ENCODE measurements at places on chromosomes 2 and 18.

DNA sequence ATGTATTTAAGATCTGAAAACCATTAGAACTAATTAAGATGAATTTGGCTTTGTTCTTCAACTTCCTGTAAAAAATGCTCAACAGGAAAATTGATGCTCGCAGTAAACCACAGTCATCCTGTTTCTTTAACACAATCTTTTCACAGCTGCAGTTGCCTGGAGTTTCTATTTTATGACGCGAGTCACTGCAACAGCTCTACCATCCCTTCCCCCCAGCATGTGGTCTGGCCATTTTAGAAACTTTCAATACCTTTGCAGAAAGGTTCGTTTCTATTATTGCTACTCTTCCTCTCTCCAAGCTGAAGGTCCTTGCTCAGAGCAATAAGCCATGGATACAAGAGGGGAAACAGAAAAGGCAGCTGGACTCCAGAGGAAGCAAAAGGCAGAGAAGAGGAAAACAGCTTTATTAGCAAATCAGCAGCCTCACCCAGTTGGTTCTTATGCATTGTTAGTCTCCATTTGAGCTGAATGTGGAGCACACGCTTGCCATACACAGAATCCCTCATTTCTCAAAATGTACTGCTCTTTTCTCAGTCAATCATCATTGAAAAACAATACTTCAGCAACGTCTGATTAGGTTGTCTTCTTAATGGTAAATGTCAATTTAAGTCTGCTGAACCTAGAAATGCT is 3.9 kb downstream of the WIPF1 start:
- peak; percentile 21 for DNase-seq

- no peak for DNase-seq
Observed at GRCh38 chr18:3916082-3916481, 466.1 kb downstream of the TGIF1 start.

DNA sequence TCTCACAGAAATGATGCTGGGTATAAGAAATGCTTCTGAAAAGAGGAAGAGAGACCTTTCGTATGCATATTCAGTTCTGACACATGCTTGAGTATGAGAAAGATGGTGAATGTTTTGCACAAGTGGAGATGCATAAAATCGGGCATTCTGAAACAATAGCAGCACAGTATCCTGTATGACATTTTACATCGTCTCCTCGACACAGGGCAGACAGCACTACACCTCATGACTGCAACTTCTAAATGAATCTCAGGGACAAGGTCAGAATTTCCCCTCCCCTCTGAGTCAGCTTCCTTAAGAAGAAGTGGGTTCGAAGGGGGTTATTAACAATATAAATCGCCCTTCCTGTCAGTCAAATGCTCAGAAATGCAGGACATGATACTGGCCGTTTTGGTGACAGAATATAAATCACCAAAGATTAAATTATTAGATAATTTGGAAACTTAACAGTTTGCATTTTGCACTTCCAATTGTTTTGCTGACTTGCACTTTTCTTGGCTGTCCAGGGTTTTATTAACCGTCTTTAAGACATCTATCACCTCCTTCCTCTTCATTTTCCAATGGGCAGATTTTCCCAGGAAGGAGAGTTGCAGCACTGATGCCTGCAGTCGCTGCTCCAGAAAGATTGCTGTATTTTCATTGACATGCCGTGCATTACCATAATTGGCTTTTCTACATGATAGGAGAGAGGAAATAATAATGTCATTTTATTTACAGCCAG is 57.2 kb downstream of the TSHZ1 start:
- DNase-seq: no peak

DNA sequence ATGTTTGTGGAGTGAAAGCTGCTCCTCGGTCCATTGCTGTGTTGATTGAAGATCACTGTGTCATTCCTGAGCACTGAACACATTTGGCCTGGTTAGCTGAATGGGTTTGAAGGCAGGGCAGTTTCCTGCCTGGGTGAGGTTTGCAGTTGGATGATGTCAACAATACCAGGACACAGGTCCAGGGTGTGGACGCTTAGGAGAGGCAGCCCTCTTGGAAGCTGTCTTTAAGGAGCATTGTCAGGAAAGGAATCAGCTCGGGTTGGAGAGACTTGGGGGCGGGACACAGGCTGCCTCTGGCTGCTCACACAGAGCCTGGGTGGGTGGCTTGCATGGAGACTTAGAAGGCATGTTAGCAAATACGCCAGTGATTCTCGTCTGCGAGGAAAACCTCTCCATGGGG is 237.7 kb downstream of the SEPTIN10 start:
- DNase-seq: no peak

DNA sequence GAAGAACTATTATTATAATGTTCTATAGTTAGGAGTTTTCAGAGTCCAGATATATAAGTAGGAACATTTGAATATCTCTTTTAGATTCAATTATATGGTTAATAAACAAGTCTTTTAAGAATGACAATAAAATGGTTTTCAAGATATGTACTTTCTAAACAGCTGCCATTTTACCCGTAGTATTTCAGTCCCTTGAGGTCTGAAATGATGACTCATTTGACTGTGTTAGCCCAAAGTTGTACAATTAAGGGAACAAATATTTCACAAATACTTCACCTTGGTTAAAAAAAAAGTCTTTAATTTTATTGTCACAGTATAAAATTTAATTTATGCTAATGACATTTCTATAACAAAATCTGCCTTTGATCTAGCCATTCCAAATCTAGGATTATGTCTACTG is 91.6 kb upstream of the TANK start:
- no peak for DNase-seq

- DNase-seq: no peak
Observed at GRCh38 chr2:62219407-62220159, 23.7 kb downstream of the B3GNT2 start.

- no peak for DNase-seq
Observed at GRCh38 chr2:112831513-112831845, 5.1 kb downstream of the IL1B start.

DNA sequence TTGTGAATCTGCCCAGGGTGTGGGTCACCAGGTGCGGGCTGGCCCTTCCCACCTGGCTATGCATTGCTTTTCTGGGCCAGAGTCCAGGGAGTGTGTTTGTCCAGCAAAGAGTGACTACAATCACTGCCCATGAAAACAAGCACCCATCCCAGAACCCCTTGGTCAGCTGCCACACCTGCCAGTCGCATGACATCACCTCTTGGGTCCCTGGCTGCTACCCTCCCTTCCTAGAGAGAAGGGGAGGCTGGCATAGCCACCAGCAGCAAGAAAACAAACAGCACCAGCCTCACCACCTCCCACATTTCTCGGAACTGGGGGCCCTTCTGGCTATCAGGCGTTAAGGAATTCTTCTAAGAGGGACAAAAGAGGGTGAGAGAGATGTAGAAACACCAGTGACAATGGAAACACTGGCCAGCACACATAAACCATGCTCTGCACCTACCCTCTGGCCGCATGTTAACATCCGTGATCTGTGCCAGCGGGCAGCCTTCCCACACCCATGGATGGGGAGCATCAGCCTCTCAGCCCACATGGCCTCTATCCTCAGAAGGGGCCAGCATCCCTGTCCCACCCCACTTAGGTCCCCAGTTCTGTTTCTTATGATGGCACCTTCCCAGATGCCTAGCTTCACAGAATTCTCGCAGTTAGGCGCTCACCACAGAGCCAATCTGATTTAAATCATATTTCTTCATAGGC is 109.7 kb upstream of the GLI2 start:
- no peak for DNase-seq

DNA sequence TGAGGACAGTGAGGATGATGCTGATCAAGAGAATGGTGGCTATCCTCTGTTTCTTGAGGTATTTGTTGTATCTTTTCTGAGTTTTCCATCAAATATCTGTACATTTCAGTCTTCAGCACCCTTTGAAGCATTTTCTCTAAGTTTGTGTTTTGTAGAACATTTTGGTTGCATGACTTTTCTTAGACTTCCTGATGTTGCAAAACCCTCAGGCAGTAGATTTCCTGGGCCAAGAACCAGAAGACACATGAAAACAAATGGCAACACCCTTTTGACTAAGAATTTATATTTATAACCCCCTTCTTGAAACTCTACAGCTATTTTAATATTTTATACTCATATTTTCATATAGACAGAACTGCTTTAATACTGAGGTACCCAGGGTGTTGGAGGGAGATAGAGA is 16.2 kb downstream of the HNMT start:
- no peak for DNase-seq

DNA sequence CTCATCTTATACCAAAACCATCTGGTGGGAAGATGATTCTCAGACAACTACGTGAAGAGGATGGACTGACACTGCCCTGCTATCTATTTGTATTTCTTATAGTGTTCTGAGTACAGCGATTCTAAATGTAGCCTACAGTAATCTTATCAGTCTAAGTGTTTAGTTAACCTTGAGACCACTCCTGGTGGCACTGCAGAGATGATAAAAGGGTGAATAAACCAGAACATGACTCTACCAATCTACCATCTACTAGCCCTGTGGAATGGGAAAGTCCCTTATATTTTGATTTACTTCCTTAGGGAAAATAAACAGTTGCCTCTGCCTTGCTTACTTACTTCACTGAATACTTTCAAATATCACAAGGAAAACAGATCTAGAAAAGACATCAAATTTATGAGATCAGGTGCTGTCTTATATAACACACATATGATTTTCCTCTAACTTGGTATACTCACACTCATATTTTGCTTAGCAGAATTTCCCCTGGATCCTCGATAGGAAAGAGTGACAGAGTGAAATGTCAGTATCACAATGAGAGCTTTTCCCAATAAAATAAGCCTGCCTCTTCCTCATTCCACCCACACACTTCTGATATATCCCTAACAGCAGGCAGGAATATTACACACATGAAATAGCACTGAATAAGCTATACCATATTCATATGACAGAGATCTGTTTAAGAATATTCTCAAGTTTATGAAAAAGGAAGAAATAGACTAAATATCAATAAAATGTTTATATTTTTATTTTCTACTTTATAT is 58.6 kb upstream of the MTIF2 start:
- no peak for DNase-seq

GRCh38 chr2:43217228-43218154 is 8.9 kb downstream of the ZFP36L2 start:
- no peak for DNase-seq

GRCh38 chr2:126761981-126762878 is 106.3 kb downstream of the GYPC start:
- DNase-seq: no peak

GRCh38 chr18:63138436-63139340 is 180.9 kb downstream of the BCL2 start:
- no peak for DNase-seq

- no peak for DNase-seq
Observed at GRCh38 chr2:29139152-29139551, 23.9 kb downstream of the CLIP4 start.

- no peak for DNase-seq
Observed at GRCh38 chr18:48941672-48942071, 9.1 kb downstream of the SMAD7 start.

- no peak for DNase-seq
Observed at GRCh38 chr2:111938392-111938791, 40.0 kb downstream of the MERTK start.

DNA sequence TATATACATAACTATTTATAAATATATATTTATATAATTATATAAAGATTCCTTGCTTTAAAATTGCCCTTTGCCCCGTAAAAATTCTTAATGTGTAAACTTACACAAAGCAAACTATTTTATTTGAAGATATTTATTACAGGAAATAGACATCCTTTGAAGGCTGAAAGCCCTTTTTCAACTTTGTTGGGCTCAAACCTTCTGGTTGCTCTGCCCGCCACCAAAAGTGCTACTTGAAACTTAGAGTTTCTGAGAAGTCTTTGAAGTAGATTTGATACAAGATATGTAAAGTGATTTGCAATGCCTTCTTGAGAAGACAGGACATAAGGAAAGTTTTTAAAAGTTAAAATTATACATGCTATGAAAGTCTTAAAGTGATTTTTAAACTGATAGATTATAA is 36.6 kb upstream of the METAP1D start:
- DNase-seq: no peak

DNA sequence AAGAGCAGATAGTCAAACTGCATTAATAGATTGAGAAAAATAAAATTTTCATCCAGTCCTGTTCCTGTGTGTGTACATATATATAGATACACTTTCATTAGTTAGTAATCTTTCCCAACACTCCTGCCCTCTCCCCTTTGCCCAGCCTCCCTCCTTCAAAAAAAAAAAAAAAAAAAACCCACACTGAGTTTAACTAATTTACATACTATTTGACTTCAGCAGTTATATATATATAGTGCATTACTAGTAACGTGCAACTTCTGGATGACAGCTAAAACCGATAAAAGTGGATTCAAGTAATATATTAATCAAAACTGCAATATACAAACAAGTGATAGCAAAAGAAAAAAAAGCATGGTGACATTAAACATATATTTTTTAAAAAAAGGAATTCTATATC is 1.4 kb downstream of the FIGN start:
- no peak for DNase-seq

- no peak for DNase-seq
Observed at GRCh38 chr2:128276878-128277675, 41.6 kb downstream of the HS6ST1 start.

- DNase-seq: no peak
Observed at GRCh38 chr2:106062627-106063026, 131.5 kb downstream of the UXS1 start.

- no peak for DNase-seq
Observed at GRCh38 chr2:71666094-71666474, 212.7 kb downstream of the DYSF start.

GRCh38 chr2:94875064-94875819 is 4.0 kb downstream of the TEKT4 start:
- DNase-seq: no peak

- no peak for DNase-seq
Observed at GRCh38 chr18:42882122-42882521, 233.4 kb downstream of the RIT2 start.

GRCh38 chr2:211503856-211504255 is 947.5 kb downstream of the CPS1 start:
- DNase-seq: no peak

GRCh38 chr2:171524018-171524401 is 1.7 kb downstream of the CYBRD1 start:
- DNase-seq: no peak

- no peak for DNase-seq
Observed at GRCh38 chr2:101307503-101307902, 998 bp downstream of the RNF149 start.

DNA sequence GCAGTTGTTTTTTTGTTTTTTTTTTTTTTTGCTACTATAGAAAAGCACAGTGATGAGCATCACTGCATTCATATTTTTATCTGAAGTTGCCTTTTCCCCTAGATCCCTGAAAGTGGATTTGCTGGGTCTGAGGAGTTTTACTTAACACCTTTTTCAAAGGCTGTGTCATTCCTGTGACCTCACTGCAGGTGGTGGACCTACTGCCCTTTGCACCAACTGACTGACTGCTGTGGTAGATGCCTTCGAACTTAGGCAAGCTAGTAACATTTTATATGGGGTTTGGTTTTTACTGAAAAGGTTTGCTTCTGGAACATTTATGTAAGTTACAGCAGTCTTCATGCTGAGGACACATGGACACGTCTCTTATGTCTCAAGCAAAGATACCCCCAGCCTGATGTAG is 36.2 kb downstream of the SPTBN1 start:
- DNase-seq: no peak

DNA sequence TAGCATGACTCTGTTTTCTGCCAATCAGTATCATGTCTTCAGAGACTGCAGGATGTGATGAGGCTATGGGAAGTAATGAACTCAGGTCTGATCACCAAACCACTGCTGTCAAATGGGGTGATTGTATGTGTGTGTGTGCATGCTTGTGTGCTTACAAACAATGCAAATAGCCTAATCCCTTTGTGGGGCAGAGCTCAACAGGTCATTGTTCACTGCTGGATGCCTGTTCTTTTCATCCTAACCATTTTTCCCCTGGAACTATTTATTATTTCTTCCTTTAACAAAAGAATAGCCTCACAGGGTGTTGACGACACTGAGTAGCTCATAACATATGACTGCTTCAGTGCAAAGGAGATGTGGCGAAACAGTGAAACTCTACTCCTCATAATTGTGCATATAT is 55.9 kb downstream of the NXPH2 start:
- DNase-seq: no peak
